Stimulated activated CD8-positive, alpha-beta memory T cell treated with anti-CD3 and anti-CD28 coated beads, Interleukin-4, amount 100 ng/mL, for 4 hours (primary cell): ENCODE measurements at places on chromosomes 5 and 9.

DNA sequence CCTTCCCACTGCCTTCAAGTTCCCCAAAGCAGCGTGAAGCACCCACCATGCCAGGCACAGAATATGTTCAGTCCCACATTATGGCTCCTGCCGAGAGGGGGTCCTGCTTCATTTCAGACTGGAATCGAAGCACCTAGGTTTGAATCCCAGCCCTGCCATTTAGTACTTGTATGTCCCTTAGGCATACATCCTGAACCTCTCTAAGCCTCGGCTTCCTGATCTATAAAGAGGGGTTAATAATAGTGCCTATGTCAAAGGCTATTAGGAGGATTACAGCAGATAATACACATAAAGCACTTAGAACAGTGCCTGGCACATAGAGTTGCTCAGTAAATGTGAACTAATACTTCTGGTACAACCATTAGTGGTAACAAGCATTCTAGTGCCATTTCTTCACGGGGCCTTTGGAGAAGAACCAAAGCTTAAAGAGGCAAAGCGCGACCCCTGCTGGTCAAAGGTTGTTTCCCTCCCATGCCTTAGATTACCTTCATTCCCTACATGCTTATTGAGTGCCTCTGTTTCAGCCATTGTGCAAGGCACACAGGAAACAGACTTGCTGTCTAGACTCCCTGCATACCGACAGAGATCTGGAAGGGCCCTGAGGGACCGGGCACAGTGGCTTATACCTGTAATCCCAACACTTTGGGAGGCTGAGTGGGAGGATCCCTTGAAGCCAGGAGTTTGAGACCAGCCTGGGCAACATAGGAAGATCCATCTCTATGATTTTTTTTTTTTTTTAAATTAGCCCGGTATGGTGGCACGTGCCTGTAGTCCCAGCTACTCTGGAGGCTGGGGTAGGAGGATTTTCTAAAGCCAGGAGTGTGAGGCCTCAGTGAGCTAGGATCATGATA is 98.3 kb downstream of the PPARGC1B start:
- peak; percentile 51 for DNase-seq

GRCh38 chr9:95981761-95982390 is 106.4 kb downstream of the ERCC6L2 start:
- no peak for DNase-seq

- no peak for DNase-seq
Observed at GRCh38 chr5:1729641-1730486, 69.8 kb downstream of the MRPL36 start.

GRCh38 chr5:82332886-82333615 is 54.9 kb upstream of the RPS23 start:
- DNase-seq, result no peak

GRCh38 chr9:9846557-9846956 is 766.2 kb downstream of the PTPRD start:
- no peak for DNase-seq

DNA sequence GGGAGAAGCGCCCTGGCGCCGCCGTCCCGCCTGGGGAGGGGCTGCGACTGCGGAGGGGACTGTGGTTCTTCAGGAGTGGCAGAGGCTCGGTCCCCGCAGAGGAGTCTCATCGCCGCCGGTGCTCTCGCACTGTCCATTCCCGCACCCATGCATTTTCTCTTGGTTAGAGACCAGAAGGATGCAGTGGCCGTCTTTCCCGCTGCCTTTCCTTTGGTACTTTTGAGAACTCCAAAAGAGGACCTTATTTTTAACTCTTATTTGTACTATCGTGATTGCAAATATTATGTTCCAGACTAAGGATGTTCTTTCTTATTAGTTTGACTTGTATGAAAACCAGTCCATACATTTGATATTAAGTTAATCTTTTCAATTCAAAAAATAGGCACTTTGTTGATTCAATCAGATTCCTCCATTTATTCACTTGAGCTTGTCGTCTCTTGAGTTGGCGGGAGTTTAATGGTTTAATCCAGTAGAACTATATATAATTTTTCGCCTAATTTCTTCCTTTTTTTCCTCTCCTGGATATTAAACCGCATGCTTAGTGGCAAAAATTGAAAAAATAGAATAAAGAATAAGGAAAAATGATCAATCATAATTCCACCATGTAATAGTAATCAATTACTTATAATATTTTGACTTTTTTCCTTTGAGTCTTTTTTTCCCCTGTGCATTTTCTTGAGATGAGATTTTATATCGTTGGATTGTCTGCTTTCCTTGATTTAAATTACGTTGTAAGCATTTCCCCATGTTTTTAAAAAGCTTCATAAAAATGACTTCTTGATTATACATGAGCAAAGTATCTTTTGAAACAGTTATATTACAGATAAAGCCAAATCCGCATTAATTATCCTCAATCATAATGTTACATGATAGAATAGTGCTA is 861 bp downstream of the ZFYVE16 start:
- DNase-seq, result no peak

DNA sequence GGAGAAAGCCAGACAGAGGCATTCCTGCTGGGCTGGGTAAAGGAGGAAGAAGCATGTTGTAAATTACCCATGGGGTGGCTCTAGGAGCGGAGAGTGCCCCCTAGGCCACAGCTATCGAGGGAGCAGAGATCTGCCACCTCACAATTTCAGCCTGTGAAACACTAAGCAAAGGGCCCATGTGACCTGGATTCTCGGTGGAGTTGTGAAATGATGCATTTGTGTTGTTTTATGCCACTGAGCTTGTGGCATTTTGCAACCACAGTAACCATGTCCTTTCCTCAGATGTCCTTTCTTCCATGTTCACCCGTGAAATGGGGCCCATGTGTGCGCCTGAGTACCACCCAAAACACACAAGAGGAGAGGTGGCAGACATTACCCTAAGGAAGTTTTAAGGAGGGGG is 159.3 kb downstream of the SYK start:
- no peak for DNase-seq

DNA sequence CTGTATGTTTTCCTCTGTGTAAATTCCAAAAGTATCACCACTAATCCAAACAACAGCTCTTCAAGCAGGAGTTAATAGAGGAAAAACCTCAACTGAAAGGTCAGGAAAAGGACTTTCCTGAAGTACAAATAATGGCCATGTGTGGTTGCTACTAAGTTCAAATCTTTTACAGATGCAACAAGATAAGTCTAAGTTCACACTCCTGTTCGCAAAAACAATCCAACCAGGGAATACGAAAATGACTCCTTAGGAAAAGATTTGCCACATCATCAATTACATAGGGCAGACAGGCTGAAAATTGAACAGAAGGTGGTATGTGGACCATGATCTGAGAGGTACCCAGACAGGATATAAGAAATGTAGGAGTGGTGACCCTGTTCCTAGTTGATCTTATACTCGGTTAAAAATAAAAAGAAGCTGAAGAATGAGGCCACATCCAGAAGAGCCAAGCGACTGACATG is 210.2 kb downstream of the TSSK1B start:
- no peak for DNase-seq

DNA sequence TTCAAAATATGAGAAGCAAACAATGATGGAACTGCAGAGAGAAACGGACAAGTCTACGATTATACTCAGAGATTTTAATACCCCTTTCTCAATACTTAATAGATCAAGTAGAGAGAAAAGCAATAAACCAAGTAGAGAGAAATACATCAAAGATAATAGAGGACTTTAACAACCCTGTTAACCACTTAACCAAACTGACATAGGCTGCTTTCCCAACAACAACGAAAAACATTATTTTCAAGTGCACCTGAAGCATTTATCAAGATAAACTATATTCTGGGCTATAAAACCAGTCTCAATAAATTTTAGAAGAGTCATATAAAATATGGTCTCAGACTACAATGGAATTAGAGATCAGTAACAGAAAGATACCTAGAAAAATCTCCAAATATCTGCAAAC is 67.4 kb downstream of the GNAQ start:
- DNase-seq, result no peak
